Stimulated activated CD4-positive, alpha-beta T cell treated with anti-CD3 and anti-CD28 coated beads, Interleukin-1b, Interleukin-23, amount 100 ng/mL, for 1 hour (primary cell): ENCODE measurements at places on chromosomes 3 and 15.

DNA sequence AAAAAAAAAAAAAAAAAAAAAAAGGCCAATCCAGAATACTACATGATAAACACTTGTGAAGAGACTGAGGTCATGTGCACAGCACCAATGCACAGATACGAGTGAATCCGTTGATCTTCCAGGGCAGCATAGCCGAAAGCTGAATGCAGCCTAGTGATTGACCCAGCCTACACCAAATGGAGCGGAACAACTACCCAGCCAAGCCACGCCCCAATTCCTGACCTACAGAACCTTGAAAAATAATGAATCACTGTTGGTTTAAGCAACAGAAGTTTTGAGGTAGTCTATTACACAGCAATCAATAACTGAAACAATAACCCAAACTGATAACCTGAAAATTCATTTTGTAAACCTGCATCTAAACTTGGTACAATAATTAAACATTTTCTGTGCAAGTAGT is 361.0 kb downstream of the FHIT start:
- DNase-seq = no peak

DNA sequence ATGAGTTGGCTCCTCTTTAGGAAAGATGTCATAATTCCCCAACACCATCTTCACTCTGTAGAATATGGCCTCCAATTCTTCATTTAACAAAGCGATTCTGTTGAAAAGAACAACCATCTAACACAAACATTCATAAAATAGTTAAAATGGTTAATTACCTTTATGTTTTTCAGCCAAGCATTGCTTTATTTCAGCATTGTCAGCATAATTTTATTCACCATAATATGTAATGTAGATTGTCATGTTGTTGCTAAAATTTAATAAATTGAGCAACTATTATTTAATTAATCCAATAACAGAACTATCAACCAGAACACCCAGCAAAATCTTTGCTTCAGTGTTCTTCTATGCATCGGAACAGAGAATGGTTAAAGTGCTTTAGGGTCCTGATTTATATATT is 46.2 kb upstream of the EPHA3 start:
- DNase-seq = no peak

DNA sequence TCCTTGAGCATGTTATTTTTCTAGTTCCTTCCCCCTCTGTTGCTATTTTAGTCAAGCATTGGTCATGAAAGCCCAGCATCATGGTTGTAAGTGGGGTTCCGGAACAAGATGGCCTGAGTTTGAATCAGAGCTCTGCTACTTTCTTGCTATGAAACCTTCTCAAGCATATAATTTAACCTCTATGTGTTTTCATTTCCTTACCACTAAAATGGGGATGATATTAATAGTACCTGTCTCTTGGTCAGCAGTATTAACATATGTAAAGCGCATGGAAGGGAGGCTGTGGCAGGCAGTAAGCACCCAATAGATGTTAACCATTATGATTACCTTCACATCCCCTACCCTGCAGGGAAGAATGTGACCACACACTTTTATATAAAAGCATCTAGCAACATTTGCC is 14.3 kb upstream of the SPRED1 start:
- DNase-seq = no peak

DNA sequence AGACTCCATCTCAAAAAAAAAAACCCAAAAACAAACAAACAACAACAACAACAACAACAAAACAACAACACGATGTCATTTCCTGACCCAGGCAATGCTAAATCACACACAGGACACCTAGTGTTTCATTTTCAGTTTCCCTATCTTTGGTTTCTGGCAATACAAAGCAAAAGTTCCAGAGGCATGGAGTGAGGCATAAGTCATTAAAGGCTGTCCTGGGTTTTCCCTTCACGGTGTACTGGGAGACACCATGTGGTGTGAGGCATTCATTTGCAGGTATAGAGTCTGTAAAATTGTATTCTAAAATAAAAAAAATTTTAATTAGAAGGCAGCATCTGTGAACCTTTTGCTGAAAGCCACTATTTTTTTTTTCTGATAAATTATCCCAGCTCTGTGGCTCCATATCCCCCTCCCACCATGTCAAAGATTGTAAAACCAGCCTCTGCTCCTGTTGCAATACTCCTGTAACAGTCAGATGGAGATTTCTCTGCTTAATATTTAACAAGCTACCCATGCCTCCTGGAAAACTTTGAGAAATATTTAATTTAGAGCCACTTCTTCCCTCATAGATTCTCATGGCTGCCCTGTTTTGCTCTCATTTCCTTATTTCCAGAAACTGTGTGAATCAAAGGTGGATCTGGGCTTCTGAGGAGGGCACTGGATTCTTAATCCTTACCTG is 324.6 kb downstream of the MCTP2 start:
- no peak for DNase-seq

DNA sequence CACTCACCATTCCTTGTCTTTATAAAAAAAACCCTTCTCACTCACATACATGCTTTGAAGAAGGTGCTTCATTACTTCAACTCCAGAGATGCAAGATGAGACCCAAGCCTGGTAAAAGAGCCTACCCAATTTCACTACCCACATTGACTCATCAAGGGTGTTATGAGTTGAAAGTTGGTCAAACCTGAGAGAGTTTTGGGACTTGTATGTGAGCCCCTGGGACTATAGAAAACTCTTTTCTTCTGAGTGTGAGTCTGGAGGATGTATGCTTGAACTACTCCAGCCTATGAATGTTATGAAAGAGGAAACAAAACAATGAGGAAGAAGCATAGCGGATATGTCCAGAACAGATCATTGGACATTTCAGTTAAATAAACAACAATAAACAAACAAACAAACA is 106.5 kb upstream of the SATB1 start:
- DNase-seq = no peak
